ENCODE measurements at places on chromosomes 11 and 22.

- DNase-seq: no peak
Observed at GRCh38 chr11:60792521-60792920, 7.4 kb downstream of the MS4A10 start.

GRCh38 chr11:79098146-79098545 is 342.7 kb downstream of the TENM4 start:
- DNase-seq: no peak

DNA sequence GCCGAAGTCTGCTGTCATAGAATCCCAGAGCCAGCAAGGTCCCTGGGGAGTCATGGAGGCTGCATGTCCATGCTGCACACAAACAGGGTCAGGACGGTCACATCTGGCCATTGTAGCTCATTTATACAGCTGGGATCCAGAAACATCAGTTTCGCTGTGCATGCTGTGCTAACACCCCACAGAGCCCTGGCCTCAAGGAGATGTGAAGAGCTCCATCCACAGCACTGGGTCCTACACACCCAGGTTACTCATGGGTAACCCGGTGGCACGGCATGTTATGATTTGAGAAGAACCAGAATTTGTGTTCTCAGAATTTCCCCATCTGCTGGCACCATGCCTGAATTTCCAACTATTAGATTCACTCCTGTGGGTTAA is 146.3 kb upstream of the ARHGAP20 start:
- DNase-seq: no peak

DNA sequence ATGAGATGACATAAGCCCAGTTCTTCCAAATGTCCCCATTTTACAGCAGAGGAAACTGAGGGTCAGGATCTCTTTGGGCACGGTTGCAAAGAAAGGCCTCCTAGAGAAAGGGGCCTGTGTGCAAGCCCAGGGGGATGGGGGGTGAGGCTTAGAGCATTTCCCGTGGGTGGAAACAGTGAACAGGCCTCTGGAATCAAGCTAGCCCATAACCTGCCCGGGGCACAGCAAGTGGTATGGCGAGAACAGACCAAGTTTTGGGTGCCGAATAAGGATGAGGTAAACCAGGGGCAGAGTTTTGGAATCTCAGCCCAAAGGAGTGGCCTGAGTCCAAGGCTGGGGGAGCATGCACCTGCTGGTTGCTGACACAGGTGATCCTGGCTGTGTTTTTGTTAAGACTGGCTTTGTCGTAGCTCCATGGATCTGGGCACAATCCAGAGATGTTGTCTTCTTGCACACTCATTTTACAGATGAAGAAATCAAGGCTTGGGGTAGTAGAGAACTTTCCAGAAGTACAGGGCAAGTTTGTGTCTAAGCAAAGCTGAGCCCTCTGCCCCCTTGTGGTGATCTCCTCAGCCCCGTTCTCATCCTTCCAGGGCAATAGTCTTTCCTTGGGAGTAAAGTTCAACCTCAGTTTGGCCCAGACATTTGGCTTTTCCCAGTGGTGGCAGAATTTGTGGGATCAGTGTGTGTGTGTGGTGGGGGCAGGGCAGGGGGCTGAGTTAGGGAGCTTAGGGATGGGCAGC is 53.5 kb upstream of the MYEOV start:
- DNase-seq: peak; percentile 31

- DNase-seq: no peak
Observed at GRCh38 chr11:30710221-30710620, 124.1 kb upstream of the MPPED2 start.

- no peak for DNase-seq
Observed at GRCh38 chr11:76962583-76963416, 71.4 kb upstream of the B3GNT6 start.

Measured in suppressor macrophage treated with lipopolysaccharide for 4 hours (primary cell).